C1 segment of cervical spinal cord (tissue), 14 donors: ENCODE measurements at places on chromosomes 2 and 18.

GRCh38 chr2:200703127-200703925 is 108.4 kb upstream of the BZW1 start:
- no peak for DNase-seq

GRCh38 chr2:189236066-189236465 is 56.5 kb upstream of the COL5A2 start:
- no peak for DNase-seq

DNA sequence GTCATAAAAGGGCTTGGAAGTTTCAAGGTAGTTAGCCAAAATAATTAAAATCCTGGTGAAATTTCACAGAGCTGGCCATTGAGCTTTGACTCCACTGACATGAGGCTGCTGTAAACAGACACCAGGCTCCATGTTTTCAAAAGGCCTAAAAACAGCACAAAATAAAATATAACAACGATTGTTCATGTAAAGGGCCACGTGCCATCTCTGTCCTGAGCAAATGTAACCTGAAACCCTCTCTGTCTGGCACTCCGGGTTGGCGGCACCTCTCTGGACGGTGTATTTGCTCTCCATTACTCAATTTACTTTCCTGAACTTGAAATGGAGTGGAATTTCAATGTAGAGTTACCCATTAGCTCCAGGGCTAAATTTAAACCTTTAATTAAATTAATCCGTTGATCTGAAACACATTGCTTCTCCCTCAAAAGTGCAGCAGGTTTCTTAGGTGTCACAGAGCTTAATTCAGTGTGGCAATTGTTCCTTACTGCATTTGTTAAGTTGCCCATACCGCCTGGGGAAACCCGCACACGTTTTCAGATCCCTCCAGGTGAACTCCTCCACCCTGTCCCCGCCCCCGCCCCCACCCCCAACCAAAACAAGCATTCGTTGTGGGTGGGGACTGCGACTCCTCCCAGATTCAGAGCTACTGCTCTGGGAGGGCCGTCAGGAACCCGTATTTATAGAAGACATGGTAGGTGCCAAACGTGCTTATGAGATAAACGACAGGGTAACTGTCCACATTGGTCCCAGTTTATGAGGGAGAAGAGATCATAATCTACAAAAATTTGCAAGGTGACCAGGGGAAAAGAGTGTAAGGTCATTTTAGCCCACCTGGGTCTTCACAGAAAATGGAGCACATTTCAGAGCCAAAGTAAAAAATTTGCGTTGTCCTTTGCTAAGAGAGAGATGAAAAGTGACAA is 1.2 kb upstream of the CABLES1 start:
- DNase-seq = no peak

GRCh38 chr18:46728219-46728930 is 28.5 kb downstream of the ST8SIA5 start:
- no peak for DNase-seq

DNA sequence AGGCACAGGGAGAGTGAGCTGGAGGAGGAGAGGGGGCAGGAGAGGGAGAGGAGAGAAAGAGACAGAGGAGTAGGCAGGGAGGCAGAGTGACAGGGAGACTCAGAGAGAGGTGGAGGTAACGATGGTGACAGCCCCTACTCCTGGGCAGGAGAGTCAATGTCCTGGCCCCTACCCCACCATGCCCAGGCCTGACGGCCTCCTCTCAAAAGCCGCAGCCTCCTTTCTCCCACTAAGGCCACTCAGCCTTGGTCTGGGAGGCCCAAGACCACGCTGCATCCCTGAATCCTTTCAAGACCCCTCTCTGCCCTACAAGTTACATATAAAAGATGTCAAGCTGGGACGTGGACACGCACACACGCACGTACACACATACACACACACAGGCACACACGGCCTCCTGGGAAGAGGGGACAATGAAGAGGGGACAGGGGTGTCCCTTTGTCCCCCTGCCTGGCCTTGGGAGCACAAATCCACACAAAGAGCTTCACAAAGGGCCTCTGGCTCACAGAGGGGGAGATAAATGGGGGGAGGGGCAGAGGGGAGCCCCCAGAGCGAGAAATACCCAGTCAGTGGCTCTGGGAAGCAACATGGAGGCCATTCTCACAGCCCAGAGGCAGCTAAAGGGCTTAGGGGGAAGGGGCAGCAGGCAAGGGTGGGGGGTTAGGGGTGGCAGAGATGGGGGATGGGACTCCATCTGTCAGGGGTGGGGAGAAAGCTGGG is 19.5 kb upstream of the TNS1 start:
- DNase-seq = no peak

GRCh38 chr2:41598161-41598894 is 449.5 kb upstream of the PKDCC start:
- no peak for DNase-seq

DNA sequence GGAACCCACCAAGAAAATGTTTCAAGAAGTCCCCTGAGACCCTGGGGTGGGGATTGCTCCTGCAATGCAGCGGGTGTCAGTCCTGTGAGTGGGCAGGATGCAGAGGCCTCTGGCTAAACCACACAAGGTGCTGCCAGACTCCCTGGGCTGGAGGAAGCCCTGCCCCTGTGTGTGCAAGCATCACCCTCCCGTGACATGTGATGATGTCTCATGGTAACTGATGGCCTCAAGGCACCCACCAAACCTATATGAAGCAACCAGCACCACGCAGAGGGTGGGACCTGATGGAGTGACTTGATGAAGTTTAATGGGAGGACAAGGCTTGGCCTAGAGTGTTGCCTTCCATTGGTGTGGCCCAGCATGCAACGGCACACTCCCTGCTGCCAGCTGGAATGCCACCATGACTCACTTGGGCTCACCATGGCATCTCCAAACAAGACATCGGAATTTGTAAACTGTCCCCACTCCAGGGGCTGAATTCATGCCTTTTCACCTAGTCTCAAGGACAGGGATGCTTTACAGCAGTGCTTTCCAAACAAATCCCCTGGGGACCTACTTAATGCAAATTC is 8.7 kb upstream of the SLC14A1 start:
- DNase-seq = no peak

DNA sequence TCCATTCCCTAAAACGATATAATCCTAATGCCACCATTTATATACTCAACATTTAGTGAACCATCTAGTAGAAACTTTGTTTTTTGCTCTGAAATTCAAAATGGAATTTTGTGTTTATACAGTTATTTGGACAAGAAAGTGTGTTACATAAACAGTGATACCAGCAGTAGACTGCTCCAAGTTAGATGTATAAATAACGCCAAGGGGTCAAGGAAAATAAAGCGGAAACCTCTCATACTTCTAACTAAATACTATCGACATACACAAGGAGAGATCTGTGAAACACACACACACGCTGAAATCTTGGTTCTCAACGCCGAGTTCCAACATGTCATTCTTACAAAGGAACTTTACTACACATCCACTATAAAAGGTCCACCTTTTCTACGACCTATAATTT is 1.2 kb downstream of the TXNL1 start:
- no peak for DNase-seq

- DNase-seq = no peak
Observed at GRCh38 chr2:47057687-47058002, 97.5 kb downstream of the STPG4 start.

DNA sequence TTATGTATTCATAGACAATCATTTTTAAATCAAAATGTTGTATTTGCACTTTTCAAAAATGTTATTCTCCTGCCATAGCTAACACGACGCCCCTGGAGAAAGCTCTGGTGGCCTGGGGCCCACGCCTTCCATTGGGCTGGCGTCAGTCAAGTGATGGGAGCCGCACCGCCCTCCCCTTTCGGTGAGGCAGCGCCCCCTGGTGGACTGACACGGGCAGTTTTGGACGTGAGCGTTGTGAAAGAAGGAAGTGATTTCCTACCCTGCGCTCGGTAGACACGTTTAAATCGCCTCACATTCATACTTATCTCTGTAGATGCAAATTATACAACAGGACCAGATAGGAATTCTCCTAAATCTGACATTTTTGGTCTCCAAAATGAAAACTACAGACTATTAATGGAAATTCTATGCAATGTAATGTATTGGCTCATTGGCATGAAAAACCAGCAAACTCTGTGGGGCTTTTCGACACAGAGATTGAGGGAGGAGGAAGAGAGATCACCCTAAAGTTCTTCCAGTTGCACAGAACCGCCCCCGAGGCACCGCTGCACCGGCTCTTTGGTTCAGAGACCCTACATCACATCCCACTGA is 326.2 kb upstream of the SOX11 start:
- peak; percentile 2 for DNase-seq

- no peak for DNase-seq
Observed at GRCh38 chr2:183024339-183025095, 13.7 kb downstream of the NCKAP1 start.

DNA sequence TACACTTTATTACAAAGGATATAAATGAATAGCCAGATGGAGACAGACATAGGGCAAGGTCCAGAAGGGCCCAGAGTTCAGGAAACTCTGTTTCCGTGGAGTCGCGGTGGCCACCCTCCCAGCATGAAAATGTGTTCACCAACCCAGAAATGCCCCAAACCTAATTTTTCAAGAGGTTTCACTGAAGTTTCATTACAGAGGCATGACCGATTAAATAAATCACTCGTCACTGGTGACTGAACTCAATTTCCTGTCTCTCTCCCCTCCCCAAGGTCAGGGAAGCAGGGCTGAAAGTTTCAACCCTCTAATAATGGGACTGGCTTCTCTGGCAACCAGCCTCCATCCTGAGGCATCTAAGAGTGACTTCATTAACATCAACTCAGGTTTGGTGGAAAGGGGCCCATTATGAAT is 22.4 kb downstream of the USP40 start:
- DNase-seq = no peak

- no peak for DNase-seq
Observed at GRCh38 chr2:175353275-175353674, 171.8 kb upstream of the ATP5MC3 start.

- DNase-seq = no peak
Observed at GRCh38 chr18:63158676-63159291, 160.8 kb downstream of the BCL2 start.

DNA sequence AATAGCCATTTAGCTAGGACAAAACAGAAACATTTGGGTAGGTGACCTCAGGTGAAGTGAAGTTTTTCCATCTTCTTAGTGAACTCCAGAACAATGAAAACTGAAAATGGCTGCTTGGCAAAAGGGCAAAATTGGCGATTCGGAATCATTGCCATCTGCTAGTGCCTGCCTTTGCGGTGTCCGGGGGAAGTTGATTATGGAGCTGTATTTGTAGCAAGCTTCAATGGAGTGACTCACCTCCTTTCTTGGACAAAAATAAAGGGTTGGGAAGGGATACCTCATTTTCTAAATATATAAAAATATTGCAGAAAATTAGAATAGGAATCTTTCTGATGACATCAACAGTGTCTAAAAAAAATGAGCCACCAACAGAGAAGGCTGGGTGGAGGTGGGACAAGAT is 460.5 kb downstream of the TGIF1 start:
- DNase-seq = no peak

- DNase-seq = no peak
Observed at GRCh38 chr2:160295519-160296207, 95.6 kb upstream of the ITGB6 start.

DNA sequence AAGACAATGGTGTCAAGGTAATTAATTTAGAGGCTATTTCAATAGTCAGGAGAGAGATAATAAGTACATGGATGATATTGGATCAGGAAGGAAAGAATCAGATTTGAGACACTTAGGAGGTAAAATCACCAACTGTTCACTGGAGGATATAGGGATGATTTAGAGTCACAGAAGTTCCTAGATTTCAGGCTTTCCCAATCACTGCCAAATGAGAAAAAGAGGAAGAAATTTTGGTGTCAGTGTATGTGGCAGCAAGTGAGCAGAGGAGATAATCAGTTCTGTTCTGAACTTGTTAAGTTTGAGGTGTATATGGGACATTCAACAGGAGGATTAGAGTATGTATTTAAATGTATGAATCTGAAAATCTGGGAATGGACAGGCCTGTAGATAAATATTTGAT is 640.4 kb downstream of the NR4A2 start:
- DNase-seq = no peak

DNA sequence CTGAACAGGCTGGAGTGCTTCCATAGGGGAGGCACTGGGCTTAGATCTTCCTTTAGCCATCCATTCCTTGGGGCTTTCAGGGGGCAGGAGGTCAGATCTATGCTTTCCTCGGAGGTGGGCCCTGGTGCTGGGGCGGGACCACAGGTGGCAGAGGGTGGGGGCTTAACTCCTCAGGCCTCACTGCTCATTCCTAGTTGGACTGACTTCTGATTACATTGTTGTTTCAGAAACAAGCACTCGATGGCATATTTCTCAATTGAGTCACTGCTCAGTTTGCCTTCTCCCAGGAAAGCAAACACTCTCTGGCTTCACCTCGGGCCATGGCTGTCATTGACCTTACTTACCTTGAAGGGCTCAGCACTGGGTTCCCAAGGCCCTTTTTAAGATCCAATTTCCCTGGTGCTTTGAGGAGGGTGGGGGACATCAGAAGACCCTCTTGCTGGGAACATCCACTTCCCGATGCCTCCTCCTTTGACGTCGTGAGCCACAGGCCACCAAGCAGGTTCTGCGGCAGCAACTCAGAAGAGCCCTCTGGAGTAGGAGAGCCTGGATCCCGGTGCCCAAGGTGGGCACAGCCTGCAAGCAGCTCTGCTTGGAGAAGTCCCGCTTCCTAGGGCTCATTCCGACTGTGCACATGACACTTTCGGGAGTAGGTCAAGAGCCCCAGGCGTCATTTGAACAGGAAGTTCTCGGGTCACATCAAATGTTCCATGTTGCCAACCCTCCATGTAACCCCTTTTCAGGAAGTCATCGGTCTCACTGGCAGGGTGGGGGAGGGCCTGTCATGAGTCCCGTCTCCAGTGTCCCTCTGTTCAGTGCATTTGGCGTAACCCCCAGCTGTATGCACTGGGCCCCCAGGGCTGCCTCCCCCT is 40.6 kb downstream of the SDC1 start:
- DNase-seq = no peak

GRCh38 chr2:46857871-46858701 is 57.5 kb downstream of the MCFD2 start:
- no peak for DNase-seq

- DNase-seq = no peak
Observed at GRCh38 chr2:236171181-236171679, 3.0 kb upstream of the GBX2 start.

GRCh38 chr2:18821431-18821830 is 232.1 kb upstream of the NT5C1B start:
- DNase-seq = no peak

GRCh38 chr18:11159844-11160243 is 10.5 kb upstream of the PIEZO2 start:
- DNase-seq = no peak

DNA sequence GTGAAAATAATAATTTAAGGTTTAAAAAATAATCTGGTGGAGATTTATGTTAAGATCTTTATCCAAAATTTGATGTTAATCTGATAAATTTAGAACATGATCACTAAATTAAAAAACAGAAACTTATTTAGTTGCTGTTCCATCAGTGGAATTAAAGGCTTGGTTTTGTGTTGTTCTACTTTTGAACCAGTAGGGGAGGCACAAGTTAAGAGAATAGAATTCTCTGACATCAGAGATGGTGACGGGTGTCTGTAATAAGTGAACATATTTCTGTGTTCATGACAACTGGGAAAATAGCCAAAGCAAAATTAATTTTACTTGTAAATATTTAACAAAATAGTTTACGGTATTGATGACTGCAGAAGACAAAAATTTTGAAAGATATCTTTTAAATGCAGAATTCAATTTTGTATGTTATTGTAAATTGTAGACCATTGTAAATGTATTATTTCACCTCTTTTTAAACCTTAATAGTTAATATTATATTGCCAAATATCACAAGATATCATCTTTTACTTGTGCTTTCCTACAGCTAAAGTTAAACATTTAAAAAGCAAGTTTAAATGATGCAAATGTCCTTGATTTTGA is 106.0 kb downstream of the UBR3 start:
- no peak for DNase-seq
